IPS-NIHi11 (cell line): ENCODE measurements at places on chromosomes 2 and 18.

DNA sequence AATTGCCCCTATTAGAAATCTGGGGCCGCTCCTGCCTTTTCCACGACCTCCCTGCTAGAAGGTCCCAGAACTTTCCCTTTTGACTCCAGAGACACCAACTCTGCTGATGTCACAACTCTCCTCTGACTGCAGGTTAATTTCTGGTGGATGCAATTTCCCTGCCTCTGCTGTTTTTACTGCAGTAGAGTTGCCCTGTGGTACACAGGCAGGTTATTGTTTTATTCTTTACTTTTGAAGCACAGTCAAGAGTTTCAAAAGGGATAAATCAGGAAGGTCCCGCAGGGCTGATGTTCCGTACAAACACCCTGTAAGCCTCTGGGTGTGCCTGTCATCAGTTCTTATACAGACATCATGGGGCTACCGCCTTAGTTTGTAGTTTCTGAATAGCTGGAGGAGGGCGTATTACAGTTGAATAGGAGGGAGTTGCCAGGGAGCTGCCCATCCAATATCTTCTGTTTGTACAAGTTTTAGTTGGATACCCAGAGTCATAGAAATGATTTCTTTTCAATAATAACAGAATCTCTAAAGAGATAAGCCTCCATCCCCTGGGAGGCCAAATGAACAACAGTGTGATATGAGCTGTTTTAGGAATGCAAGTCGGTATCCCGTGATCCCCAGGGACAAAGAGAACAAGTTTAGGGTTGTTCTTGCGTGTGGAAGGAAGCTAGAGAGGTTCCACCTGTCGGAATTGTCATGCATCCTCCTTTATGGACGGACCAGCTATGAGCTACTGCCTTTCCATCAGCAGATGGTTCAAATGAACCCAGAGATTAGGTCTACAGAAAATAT, 108.4 kb upstream of the COPS8 start:
- no peak for DNase-seq

GRCh38 chr2:239457586-239458445, 57.0 kb upstream of the HDAC4 start:
- peak; percentile 3 for DNase-seq

GRCh38 chr2:27621524-27621923, 7.3 kb downstream of the CCDC121 start:
- peak; percentile 17 for DNase-seq

DNA sequence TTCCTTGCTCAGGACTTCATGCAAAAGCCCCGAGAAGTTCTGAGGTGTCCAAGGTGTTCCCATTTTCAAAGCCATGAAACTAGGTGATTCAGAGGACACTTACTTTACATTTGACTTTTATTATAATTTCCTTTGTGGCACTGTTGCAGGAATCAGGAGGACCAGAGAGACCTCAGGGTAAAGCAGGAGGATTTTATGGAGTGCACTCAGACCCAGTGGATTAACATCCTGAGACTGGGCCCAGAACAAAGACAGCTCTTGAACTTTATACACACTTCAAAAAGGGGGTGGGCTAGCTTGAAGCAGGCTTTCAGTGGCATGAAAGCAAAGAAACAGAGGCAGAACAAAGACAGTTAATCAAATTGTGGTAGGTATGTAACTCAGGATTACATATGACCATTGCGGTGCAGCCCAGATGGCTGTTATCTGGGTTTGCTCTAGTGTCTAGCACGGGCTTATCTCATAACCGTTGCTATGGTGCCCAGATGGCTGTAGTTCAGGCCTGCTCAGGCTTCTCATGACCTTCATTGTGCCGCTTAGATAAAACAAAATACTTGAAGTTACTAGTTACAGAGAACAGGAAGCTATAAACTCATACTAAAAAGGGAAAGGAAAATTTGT, 39.4 kb downstream of the TMEM182 start:
- DNase-seq, result no peak

- DNase-seq, result no peak
These were observed 72.2 kb downstream of the LNPK start for GRCh38 chr2:175929850-175930249.

DNA sequence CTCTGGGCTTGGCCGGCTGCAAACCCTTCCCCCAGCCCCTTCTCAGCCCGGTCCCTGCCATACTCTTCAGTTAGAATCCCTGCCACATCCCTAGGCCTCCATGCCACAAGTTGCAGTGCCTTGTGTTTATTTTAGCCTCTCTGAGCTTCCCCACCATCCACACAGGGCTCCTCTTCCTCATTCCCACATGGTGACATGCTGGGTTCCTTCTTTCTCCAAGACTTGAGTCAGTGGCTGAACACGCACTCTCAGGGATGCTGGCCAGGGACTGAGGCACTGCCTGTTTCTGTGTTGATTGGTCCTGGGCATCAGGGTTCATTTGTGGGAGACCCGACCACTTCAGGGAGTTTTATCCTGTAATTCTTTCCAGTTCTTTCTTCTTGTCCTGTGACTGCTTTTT, 56.3 kb downstream of the KCNS3 start:
- DNase-seq, result no peak

DNA sequence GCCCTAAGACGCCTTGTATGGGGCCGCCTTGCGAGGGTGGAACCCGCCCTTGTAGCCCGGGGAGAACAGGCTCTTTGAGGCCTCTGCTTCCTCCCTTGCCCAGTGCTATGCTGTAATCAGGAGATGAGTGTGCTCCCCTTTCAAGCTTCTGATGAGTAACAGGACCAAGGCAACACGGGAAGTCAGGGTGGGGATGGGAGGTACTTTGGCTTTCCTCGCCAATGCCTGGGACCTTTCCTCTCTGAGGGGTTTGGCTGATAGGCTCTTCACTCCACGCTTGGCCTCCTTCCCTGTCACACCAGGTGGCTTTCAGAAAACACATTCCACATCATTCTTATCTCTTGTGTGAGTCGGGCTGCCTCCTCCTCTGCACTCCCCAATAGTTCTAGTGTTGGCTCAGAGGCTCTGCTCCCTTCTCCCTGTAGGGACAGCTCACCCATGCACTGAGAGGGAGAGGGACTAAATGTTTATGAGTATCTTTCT, 223.7 kb upstream of the TRIB2 start:
- no peak for DNase-seq

DNA sequence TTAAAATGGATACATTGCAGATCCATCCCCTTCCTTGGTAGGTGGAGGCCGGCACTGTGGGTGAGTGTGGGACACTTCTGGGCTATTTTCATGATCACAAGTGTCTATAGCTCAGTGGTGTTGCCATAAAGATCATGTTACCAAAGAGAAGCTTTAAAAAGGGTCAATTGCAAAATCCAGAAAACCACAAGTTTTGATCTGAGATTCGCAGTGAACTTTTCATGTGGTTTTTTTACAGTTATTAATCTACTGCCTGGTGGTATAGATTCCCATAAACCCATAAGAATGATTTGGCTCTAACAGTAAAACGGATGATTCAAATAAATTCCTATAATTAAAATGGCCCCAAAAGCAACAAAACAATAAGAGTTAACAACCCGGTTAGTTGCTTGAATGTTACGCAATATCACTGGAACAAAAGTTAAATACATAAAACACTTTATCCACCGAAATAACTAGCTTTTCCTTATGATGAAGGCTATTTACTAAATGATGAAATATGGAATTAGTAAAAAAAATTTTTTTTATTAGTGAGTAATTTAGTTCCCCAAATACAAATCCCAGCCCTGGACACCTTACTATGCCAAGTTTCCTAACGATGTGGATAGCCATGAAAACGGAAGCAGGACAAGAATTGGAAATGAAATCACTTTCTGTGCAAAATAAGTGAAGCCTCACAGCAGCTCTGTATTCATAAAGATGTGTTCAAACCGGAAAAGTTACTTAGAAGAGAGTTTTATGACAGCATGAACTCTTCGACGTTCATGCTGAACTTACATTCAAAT, 95.6 kb upstream of the THOC1 start:
- DNase-seq, result no peak

DNA sequence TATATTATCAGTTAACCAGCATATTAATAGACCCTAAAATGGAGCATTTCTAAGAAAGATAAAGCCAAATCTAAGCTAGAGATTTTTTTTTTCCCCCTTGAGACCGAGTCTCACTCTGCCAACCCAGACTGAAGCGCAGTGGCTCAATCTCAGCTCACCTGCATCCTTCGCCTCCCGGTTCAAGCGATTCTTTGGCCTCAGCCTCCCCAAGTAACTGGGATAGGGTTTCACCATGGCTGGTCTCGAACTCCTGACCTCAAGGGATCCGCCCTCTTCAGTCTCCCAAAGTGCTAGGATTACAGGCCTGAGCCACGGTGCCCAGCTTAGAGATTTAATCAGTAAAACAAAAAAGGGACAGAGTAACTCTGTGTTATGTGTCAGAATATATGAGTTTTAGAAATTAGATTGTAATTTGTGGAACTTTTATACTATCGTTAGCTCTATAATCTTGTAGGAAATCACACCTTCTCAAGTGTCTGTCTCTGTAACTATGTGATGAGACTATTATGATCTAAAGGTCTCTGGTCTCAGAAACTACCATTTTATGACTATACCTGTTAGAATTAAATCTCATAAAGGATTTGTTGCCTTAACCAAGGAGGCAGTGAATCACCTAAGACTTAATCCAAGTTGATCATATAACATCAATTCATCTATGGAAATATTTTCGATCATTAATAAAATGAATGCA, 34.0 kb downstream of the YWHAQ start:
- DNase-seq, result no peak

GRCh38 chr2:227450311-227450841, 21.6 kb upstream of the AGFG1 start:
- DNase-seq, result no peak

DNA sequence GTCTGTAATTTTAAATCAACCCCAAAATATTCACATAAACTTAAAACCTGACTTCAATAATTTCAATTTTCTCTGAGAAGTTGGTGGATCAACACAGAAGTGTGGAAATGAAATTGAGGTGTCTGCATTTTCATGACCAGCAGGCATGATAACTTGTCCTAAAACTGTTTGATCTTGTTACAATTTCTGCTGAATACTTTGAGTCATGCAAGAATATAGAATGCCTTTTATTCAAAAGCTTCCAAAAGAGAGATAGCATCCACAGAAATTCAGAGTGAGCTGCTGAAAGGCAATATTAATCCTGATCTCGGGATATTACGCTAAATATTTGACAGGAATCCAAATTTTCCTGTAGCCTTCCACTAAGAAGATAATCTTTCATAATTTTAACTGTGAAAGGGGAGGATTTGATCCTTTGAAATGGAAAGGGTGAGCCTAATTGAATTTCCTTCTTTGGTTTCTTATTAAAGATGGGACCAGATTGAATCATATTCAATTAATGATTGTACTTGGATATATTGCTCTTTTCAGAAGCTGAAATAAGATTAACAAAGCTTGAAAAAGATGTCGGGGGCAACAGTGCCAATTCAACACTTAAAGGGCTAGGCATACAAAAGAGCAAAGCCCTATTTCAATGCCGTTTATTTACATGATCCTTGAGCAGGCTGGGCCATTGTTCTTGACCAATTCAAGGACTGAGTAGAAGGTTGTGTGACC, 129.3 kb downstream of the NCKAP5 start:
- no peak for DNase-seq

- peak; percentile 50 for DNase-seq
These were observed 1.3 kb downstream of the ADCYAP1 start for GRCh38 chr18:905948-906415.

GRCh38 chr2:136985044-136985443, 219.7 kb downstream of the THSD7B start:
- no peak for DNase-seq

- no peak for DNase-seq
These were observed 1.4 kb downstream of the ALMS1 start for GRCh38 chr2:73386894-73387636.

DNA sequence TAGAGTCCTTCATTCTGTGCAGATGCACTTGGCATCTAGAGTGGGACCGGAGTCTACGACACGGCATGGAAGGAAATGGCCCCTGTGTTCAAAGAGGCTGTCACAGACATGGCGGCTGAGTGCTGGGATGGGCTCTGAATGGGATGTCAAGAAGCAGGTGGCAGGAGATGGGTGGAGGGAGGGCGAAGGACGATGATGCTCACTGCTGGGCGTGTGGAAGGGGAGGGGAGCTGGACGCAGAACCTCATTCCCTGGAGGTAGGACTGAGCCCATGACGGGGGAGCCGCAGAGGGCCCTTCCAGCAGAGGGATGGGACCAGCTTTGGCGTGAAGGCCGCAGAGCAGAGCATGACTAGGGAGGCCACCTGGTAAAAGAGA, 18.8 kb upstream of the ALPI start:
- no peak for DNase-seq

DNA sequence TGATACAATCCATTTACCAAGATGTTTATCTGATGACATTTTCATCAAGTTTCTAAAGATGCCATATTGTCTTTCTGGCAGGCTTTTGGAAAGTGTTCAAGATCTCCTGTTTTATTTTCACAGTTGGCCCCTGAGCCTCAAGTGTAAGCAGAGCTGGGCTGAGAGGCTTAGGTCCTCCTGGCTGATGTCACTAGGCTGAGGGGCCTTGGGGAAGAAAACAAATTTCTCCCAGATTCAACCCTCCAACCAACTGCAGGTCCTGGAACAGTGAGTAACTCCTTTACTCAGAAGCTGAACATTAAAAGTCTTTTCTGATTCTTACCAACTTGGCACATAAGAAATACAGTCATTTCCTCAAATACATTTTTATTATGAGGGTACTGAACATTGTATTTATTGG, 14.9 kb upstream of the IL1RL1 start:
- no peak for DNase-seq

- DNase-seq, result no peak
These were observed 24.3 kb downstream of the KLHL29 start for GRCh38 chr2:23409248-23409647.

GRCh38 chr2:152126664-152127063, 27.8 kb upstream of the CACNB4 start:
- no peak for DNase-seq

DNA sequence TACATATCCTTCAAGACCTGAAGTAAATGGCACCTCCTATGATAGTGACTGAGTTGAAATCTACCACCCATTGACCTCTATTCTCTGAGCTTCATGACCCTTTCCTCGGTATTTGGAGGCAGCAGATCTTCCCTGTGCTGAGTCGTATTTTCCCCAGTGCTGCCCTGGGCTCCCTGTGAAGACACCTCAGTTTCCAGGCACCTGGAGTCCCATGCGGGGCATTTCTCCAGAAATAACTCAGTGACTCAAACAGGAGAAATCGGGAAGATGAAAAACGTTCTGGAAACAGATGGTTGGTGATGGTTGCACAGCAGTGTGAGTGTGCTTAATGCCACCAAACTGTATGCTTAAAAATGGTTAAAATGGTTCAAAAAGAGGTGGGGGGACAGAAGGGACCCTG, 18.0 kb downstream of the SMYD1 start:
- no peak for DNase-seq

DNA sequence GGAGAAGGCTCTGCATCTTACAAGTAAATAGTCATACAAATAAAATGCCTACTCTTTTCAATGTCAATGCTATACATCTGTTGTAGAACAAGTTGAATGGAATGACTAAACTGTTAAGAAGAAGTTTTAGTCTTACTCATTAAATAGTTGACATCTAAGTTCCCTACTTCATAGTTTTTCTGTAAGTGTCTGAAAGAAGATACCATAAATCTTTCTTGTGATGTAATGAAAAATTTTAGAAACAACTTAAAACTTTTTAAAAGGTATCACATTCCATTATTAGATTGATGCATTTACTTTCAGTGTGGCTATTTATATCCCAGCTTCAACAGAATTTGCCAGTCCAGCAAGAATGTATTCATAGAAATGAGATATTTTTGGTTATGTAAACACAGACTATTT, 185.2 kb upstream of the EPC2 start:
- no peak for DNase-seq
